ENCODE measurements at places on chromosomes 13 and 19. TPM values are rescaled to one million over a fixed set of nuclear protein-coding genes. Genes with fewer than 3 reads are reported as not detected.
A peak's percentile ranks its signal among the peaks of the same experiment; 100 is the strongest.

GRCh38 chr13:66462187-66462586, 767.9 kb downstream of the PCDH9 start:
- no peak for DNase-seq

DNA sequence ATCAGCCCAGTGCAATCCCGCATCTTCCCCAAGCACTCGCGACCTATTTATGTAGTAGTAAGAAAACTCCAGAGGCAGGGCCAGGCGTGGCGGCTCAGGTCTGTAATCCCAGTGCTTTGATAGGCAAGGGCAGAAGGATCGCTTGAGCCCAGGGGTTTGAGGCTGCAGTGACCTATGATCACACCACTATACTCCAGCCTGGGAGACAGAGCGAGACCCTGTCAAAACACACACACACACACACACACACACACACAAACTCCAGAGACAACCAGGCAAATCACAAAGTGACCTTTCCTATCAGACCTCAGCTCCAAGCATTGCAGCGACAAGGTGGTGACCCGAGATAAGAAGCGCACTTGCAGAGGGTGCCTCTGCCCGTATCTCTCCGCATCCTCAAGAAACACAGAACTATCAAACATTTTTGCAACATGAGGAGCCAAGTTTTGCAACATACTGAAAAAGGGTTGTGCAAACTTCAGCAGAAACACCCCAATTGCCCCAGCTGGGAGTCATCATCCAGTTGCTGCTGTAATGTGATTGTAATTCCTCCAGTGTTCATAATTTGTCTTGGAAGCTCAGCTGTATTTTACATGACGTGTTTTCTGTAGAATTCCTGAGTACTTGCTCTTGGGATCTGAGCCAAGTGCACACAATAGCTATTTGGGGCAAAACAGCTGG, 8.7 kb upstream of the KLF2 start:
- no peak for DNase-seq

- no peak for DNase-seq
Observed at GRCh38 chr13:24050292-24050711, 110.2 kb upstream of the SPATA13 start.

GRCh38 chr19:14915116-14915515, 26.2 kb upstream of the OR7C2 start:
- no peak for DNase-seq

GRCh38 chr13:42490676-42491075, 83.3 kb upstream of the TNFSF11 start:
- no peak for DNase-seq

GRCh38 chr13:49567491-49567890, 17.9 kb downstream of the RCBTB1 start:
- no peak for DNase-seq

- no peak for DNase-seq
Observed at GRCh38 chr13:51271528-51272085, 49.4 kb downstream of the FAM124A start.

- no peak for DNase-seq
Observed at GRCh38 chr19:44637390-44637764, 6.3 kb upstream of the PVR start.

The FOSB gene
- total RNA-seq: 1.7 TPM

DNA sequence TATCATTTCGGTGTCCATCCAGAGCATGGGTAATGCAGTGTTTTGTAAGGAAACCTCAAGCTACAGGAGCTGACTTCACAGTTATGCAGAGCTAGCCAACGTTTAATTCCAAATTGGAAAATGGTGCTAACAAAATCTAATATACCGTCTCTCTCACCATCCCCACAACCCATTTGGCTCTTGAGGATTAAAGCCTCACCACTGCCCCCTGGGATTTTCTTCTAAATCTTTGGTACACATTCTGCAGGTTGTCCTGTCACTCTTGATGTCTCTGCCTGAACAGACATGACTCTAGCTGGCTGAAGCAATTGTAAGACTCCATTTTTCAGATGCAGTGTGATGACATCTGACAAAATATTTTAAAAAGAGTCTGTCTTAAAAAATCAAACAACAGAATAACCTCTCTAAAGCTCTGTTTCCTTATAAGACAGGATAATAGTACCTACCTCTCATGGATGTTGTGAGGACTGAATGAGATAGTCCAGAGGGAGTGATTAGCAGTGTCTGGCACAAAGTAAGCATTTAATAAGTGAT, 451.8 kb downstream of the SUCLA2 start:
- no peak for DNase-seq

DNA sequence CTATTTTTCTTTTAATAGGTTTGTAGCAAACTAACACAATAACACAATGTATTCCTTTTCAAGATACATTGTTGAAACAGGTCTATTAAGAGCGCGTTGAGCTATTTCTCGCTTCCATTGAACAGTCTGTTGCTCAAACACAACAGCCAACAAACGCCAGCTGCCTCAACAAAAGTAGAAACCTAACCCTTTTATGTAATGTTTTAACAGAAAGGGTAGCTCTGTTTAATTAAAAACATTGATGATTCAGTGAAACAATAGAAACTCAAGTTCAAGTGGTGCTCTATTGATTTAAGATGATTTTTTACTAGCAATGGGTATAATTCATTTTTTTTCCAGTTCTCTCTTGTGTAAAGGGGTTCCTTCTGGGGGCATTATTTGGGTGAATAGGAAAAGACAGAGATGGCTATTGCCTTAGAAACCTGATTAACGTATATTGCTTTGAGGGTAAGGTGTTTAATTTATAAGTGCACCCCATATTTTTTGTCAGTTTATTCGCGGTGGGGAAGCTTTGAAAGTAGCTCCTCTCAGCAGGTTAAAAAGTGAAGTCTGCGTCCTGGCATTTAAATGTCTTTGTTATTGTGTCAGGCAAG, 14.9 kb downstream of the ZIC2 start:
- no peak for DNase-seq

- no peak for DNase-seq
Observed at GRCh38 chr19:4043401-4043800, 23.3 kb downstream of the ZBTB7A start.

The PDCD2L gene
- total RNA-seq: 8.4 TPM

- DNase-seq: peak; percentile 5
Observed at GRCh38 chr13:41458761-41459431, 1.5 kb downstream of the RGCC start.

GRCh38 chr13:25980255-25980654, 71.6 kb downstream of the SHISA2 start:
- DNase-seq: no peak

DNA sequence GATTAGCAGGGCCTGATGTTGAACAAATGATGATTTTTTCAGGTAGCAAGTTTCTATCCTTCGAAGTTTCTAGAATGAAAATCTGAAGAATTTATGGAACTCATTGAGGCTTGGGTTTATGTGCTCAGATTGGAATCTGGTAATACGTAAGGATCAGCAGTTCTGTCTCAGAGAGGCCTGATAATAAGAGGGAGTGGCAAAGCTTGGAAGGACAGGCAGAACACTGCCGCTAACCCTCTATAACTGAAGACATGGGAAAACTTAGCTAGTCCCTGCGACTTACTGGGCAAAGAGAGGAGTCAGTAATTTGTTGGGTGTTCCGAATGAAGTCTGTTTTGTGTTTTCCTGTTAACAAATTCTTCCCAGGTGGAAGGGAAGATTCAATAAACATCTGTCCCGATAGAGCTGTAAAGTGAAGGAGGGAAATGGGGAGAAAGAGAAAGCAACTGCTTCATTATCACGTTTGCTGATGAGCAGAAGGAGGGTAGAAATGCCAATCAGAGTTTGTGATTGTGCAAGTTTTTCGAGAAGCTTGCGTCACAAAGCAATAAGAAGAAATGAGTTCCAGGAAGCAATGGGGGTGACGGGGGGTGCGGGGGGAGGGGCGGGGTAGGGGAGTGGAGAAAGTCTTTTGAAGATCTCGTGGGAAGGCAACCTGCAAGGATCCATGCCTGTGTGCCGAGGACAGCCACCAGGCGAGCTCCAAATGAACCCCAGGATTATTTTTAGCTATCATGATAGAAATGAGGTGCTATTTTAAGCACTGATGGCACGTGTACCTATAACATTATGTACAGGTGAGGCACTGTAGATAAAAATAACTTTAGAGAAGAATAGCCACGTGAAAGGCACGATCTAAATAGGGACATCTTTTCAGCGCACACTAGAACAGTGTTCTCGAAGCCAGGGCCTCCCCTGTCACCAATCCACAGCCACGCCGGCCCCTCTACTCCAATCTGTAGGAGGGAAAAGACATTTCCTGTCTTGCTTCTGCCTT, 224.1 kb downstream of the FGF9 start:
- DNase-seq: no peak

The SULT2A1 gene
- not detected for total RNA-seq

The PCDH8 gene
- not detected for total RNA-seq

GRCh38 chr13:49064476-49064875, 88.8 kb downstream of the FNDC3A start:
- DNase-seq: no peak

- DNase-seq: no peak
Observed at GRCh38 chr13:46114613-46115012, 9.8 kb upstream of the CPB2 start.

The KLF1 gene
- not detected for total RNA-seq

- DNase-seq: no peak
Observed at GRCh38 chr13:40352380-40352778, 314.1 kb downstream of the FOXO1 start.

- DNase-seq: no peak
Observed at GRCh38 chr13:26048741-26049140, 3.1 kb downstream of the SHISA2 start.

The EDDM13 gene
- total RNA-seq: not detected

GRCh38 chr13:80131204-80131603, 209.7 kb downstream of the SPRY2 start:
- DNase-seq: no peak

- no peak for DNase-seq
Observed at GRCh38 chr19:36246006-36246481, 31.1 kb downstream of the ZNF146 start.

Data from esophagus squamous epithelium (tissue), 5 donors.